ENCODE measurements at places on chromosomes 13 and 19.

DNA sequence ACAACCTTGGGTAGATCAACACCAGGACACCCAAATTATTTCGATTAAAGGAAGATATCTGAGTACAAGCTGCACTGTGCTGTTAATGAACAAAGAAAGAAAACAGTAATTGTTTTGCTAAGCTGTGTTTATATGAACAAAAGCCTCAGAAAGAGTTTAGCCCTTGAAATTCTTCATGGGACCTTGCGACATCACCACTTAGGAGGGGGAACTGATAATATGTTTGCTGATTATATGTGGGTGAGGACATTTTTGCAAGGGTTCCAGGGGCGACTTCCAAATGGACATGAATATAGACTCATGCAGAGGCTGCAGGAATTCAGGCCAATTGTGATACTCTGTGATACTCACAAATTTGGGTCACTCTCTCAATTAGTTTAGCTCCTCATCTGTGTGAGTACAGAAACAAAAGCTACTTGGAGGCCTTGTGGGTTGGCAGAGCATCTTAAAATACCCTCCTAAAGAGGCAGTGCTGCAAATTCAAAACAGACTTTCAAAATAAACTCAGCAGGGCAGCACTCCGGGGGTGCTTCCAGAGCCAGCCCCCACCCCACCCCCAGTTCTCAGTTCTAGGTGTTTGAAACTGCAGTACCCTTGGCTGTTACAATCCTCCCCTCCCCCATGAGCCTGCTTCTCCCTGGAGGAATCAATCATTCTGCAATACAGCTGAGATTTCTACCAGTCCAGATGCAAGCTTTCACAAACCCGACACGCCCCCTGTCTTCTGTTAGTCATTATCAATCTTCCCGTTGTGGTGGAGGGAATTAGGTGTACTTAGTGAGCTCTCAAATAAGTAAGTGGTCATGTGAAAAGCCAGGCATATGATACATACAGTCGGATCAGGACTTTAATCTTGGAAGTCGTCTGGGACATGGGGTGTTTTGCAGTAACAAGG, 97.0 kb upstream of the MBNL2 start:
- peak; percentile 75 for DNase-seq

DNA sequence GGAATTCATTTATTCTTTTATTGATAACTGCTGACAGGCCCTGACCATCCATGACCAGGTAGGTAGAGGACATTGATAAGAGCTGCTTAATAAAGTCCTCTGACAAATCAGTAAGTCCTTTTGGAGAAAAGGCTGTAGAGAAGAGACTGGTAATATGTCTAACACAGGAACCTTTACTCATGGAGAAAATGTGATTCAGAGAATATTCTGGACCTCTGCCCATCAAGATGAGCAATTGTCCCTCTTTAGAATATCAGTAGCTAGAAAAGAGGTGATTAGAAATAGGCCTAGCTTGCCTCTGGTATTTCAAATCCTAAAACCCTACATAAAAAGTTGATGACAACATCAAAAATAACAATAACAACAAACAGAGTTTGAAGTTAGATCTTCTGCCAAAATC, 642.3 kb downstream of the TBC1D4 start:
- DNase-seq = peak; percentile 21

GRCh38 chr13:53112522-53112921, 83.9 kb downstream of the OLFM4 start:
- DNase-seq = no peak

DNA sequence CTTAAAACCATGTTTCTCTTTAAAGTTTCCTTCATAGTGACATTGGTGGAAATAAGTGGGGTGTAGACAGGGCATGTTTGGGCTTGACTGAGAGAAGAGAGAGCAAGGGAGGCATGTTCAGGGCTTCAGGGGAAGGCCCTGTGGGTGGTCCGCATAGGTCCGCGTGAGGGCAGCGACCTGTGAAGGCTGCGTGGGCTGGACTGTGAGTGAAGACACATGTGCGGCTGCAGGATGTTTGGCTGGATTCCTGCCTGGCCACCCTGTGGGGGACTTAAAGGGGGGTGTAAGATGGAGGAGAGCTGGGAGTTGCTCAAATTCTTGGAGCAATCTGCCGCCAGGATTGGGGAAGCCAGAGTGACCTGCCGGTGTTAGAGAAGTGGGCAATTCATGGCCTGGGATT, 23.8 kb upstream of the KLF12 start:
- DNase-seq = no peak

- peak; percentile 62 for DNase-seq
Observed at GRCh38 chr19:47540748-47541147, 25.9 kb upstream of the NAPA start.

GRCh38 chr19:31671411-31672035, 322.3 kb upstream of the TSHZ3 start:
- DNase-seq = no peak

- DNase-seq = no peak
Observed at GRCh38 chr13:96191367-96191766, 101.5 kb downstream of the HS6ST3 start.

DNA sequence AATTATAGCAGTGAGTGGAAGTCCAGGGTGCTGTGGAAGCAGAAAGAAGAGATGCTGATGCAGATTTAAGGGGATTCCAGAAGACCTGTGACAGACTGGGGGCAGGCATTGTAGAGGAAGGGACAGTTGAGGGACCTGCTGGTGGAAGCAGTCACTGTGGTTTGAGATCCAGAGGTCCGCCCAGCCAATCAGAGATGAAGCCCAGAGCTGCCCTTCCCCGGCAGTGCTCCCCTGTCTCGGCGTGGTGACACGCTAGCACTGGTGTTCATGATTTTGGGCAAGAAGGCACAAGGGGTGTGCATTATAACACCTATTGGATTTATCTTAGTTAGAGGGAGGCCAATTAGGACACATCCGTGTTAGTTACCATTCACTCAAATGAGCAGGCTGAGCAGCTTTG, 16.1 kb downstream of the TNFRSF19 start:
- DNase-seq = no peak

DNA sequence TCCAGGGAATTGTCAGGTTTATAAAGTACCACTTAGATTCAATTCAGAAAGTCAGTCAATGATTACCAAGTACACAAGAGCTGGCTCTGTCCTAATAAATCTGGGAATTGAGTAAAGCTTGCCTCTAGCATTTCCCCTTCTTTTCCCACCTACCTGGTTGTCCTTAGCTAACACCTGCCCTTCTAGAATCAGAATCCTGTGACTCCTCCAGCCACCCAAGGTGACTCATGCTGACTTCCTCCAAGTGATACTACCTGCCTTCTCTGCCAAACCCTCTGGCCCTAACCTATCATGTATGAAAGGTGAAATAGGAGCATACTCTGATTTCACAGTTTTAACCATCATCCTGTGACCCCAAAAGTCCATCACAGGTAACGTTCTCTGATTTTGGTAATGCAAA, 151.2 kb downstream of the DIAPH3 start:
- DNase-seq = no peak

GRCh38 chr13:79874396-79875360, 393.7 kb downstream of the NDFIP2 start:
- no peak for DNase-seq

DNA sequence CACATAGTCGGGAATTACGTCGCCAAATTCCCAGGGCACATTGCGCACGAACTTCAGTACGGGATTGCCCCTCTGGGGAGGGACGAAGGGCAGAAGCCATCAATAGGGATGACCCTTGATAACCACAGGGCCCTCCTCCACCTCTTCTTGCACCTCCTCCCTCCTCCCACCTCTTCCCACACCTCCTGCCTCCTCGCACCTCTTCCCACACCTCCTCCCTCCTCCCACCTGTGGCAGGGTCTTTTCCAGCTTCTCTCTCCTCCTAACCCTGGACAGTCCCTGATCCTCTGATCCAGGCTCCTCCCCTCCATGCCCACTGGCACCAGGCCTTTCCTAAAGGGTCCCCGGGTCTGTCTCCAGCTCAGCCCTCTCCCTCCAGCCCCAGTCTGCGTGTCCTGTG, 3.4 kb downstream of the ERCC1 start:
- DNase-seq = no peak

DNA sequence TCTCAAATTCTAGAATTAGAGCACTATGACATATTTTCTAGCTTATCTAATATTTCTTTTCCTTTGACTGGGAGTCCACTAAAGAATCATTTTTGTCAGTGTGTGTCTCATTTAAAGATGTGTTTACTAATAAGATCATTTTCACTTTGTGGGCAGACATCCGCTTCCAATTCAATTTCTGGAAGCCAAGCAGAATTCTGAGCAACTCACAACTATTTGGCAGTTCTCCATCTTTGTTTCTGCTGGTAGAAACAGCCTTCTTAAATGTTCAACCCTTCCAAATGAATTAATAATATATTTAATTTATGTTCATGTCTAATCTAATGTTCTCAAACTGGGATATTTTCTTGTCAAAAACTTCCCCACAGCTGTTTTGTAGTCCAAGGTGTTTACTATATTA, 411.8 kb downstream of the KCTD12 start:
- DNase-seq = peak; percentile 58

GRCh38 chr19:43914051-43914450, 21.0 kb downstream of the ZNF45 start:
- DNase-seq = no peak

- DNase-seq = no peak
Observed at GRCh38 chr13:40145139-40145538, 489.7 kb downstream of the COG6 start.

DNA sequence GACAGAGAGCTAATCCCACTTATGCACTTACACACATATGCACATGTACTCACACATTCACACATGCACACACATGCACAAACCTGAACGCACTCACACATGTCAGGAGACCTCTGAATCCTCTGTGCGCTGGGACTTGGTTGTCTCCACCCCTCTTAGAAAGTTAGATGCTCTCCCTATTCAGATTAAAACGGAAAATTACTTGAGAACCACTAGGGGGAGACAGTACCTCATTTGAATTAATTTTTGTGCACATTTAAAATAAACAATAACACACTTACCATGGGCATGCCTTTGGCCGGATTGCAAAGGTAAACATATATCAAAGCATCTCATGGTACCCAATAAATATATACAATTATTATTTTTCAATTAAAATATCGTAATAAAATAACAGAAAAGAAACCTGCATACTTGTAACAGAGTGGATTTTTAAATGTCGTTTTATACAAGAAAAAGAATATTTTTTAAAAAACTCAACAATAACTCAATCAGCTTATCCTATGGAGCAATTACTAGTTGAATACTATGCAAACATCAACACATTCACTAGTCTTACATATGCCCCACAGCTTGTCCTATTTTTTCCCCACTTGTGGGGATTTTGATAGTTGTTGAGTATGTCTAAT, 9.5 kb upstream of the LILRB4 start:
- peak; percentile 24 for DNase-seq

DNA sequence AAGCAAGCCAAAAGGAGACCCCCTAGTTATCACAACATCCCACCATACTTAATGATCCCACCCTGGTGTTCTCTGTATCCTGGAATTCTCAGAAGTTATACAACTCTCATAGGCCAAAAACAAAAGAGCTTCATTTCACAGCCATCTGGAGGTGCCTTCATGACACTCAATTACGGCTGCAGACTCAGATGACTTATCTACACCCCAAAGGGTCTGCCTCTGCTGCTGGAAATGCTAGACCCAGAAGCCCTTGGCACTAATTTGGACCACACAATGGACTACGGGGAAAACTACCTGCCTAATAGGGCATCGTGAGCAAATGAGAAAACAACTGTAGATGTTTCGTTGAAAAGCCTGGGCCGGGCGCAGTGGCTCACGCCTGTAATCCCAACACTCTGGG, 40.2 kb downstream of the BRD4 start:
- no peak for DNase-seq

DNA sequence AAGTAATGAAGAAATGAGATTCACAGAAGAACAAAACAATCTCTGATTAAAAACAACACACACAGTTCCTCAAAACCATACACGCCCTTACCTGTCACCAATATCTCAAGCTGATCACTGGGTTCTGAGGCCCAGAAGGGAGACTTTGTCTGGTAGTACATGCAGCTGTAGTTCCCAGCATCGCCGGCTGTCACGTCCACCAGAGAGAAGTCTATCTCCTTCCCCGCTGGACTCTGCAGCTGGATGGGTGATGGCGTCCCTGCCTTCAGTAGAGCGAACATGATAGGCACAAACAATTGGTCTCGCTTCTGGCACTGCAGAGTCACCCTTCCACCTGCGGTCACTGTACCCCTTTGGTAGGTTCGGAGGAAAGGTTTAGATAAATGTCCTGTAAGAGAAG, 7.3 kb downstream of the TARM1 start:
- DNase-seq = no peak

DNA sequence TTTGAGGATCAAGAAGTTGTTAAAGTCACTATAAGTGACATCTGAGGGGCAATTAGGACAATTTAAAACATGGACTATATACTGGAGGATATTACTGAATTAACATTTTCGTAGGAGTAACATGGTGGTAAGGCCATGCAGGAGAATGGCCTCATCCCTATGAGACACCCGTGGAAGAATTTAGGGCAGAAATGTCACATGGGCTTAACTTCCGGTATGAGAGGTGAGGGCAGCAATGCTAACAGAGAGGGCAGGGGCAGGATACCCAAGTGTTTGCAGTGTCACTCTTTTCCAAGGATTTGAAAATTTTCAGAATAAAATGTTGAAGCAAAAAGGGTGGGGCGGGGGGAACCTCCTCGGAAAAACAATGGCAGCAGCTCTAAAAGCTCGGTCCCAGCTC, 23.6 kb downstream of the RANBP3 start:
- DNase-seq = no peak

GRCh38 chr13:63351533-63351932, 1935.9 kb upstream of the PCDH20 start:
- no peak for DNase-seq

DNA sequence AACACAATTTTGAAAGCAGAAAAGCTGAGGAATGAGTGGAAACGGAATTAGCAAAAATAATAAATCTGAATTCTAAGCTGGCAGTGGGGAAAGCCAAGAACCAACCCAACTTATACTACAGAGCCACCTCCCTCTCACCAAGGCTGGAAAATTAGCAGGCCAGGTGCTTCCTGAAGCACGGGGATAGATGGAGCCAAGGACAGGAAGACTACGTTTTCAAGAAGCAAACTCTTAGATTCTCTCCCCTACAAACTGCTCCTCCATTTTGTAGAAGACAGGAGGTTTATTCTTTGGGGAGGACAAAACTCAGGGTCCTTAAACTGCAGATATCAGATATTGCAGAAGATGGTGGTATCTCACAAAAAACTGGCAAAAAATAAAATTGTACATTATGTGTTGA, 8.8 kb downstream of the CCDC70 start:
- no peak for DNase-seq

DNA sequence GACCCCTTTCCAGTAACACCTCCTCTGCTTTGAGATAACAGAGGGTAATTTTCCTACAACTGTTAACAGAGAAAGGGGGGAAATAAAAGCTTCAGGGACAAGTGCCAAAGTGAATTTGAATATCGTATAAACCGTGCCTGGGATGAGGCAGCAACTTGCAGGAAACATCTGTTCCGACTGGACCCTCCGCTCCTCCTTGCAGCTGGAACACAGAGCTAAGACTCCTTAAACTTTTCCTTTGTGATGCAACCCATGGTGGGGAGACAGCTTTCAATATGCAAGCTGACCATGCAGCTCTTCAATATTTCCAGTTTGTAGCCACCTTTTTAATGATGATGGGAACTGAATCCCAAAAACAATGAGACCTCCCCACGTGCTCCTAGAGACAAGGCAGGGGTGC, 432.6 kb downstream of the ZNF536 start:
- no peak for DNase-seq

GRCh38 chr13:80946008-80946802, 605.3 kb upstream of the SPRY2 start:
- no peak for DNase-seq

GRCh38 chr19:45927565-45928261, 13.1 kb upstream of the NANOS2 start:
- DNase-seq = peak; percentile 91

GRCh38 chr13:113288880-113289279, 8.2 kb upstream of the LAMP1 start:
- no peak for DNase-seq

All from fibroblast of the aortic adventitia (primary cell).